Stomach (tissue), 19 donors: ENCODE measurements at places on chromosomes 3 and 15. TPM values are rescaled to one million over a fixed set of nuclear protein-coding genes. Genes with fewer than 3 reads are reported as not detected.

- DNase-seq = no peak
Measured at GRCh38 chr3:4994144-4994730, 15.0 kb downstream of the BHLHE40 start.

- DNase-seq = no peak
Measured at GRCh38 chr3:33007776-33008175, 56.3 kb downstream of the CCR4 start.

- no peak for DNase-seq
Measured at GRCh38 chr3:11004563-11004962, 12.0 kb downstream of the SLC6A1 start.

DNA sequence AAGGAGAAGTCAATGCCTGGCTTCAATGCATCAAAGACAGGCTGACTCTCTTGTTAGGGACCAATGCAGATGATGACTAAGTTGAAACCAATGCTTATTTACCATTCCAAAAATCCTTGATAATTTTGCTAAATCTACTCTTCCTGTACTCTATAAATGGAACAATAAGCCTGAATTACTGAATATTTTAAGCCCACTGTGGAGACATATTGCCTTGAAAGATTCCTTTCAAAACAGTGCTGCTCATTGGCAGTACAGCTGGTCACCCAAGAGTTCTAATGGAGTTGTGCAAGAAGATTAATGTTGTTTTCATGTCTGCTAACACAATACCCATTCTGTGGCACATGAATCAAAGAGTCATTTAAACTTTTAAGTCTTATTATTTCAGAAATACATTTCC lies 181.0 kb upstream of the CBLB start:
- no peak for DNase-seq

- DNase-seq = no peak
Measured at GRCh38 chr3:155535098-155535497, 209.8 kb downstream of the PLCH1 start.

Gene NUDT16
- total RNA-seq = 29.0 TPM

Gene CCDC39
- not detected for total RNA-seq
